ENCODE measurements at places on chromosomes 7 and 10.

- DNase-seq: peak; percentile 44
Measured at GRCh38 chr10:98045785-98046389, 15.5 kb upstream of the CRTAC1 start.

DNA sequence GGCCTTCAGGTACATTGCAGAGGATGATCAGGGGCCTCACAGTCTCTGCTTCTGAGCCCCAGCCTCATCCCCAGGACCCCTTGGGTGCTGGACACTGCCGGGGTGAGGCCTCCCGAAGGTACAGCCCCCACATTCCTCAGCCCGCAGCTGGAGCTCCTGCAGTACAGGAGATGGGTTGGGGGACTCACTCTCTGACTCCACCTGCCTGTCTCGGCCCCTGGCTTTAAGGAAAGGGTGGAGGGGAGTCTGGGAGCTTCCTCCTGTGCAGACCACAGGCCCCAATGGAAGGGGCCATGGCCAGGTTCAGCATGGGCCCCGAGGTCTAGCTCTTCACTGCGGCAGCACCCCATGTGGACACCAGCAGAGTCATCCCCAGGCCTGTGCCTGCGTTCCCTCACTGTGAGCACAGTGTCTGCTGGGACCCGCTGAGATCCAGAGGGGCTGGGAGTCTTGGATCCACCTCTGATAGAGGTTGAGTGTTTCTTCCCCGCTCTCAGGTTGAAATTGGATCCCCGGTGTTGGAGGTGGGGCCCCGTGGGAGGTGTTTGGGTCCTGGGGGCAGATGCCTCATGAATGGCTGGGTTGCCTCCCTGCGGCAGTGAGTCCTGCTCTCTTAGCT lies 99.9 kb downstream of the PRKAG2 start:
- no peak for DNase-seq

GRCh38 chr7:19079066-19079465 lies 38.4 kb downstream of the TWIST1 start:
- DNase-seq: no peak

DNA sequence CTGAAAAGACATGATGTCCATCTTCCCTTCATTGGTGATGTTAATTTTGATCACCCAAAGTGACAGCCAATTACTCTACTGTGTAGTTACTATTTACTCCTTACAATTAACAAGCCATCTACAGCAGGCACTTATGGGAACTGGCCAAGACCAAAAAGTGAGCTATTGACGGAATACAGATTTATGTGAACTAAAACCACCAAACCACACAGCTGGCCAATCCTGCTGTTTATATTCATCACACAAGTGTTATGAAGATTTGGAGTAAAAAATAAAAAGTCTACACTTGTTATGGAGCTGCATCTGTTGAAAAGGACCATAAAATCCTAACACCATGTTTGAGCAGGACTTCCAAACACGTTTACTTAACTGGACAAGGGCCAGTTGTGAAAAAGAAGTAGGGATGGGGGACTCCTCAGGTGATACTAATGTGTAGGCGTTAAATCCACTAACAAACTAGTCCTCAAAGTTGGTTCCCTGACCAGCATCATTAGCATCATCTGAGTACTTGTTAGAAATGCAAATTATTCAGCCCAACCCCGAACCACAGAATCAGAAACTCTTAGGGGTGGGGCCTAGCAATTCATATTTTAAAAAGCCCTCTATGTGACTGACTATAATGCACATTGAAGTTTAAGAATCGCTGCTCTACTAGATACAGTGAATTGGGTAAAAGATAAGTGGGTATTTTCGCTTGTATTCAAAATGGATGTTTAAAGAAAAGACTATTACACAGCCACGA lies 11.6 kb downstream of the MCMBP start:
- no peak for DNase-seq

DNA sequence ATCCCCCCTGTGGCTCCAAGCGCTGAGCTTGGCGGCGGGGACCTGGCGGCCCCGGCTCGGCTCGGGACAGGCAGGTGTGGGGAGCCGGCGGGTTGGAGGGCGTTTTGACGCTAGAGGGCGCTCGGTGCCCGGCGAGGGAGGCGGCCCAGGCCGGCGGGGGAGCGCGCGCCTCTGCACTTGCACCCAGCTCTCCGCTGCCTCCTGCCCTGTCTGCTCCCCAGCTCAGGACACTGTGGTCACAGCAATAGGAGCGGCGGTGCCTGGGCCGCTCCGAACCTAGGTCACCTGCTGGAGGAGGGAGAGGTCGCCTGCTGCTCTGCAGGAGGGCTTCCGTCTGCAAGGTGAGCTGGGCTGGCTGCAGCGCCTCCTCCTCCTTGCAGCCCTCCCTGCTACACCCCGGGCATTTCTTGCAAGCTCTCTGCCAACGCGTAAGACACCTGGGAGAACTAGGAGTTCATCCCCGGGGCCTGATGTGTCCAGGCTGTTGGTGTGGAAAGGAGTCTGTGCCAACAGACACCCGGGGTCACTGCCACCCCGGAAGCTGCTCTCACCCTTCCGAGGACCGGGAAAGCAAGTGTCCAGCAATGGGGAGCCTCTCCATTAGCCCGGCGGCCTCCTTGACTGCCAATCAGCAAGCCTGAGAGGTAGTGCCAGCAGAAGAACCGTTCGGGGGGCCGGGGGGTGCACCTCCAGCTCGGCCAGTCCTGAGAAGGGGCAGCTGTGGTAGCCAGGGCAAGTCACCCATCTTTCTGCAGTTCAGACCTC lies 620.4 kb downstream of the GALNT17 start:
- peak; percentile 10 for DNase-seq

DNA sequence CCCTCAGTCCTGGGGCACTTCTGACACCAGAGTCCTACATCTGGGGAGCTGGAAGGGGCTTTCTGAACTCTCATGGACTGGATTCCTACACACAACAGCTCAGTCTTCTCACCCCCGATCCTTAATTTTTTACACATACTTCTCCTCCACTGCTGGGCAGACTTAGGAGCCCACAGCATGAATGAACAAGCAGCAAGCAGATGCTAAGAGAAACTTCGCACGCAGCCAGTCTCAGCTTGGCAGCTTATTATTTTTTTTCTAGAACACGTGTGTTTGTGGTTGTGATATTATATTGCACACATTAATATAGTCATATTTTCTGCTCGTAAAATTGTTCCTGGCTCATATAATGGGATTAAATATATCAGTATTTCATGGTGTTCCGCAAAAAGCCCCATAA lies 50.9 kb upstream of the LOXL4 start:
- DNase-seq: no peak

GRCh38 chr10:16458166-16458955 lies 21.6 kb downstream of the PTER start:
- no peak for DNase-seq

DNA sequence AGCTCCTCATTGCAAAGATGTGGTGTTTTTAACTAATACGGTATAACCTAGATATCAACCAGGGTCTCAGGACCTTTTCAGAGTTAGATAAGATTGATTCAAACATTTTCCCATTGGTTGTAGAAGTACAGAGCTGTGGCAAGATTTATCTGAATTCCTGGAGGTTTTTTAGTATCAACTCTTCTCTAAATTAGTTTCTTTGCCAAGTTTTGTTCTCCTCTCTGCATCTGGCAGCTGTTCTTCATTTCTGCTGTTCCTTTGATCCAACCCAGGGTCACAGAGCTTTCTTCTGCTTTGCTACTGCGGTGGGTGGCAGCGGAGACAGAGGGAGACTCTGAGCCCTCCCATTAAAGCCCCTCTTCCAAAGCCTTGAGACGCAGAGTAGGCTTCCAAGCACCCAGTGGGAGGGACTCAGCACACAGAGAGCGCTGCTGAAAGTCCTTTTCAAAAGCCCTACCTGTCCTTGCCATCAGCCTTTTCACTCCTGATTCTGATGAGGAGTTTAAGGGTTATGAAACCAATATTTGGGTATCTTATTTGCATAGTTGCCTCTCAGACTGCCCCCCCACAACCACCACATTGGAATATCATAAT lies 146.3 kb upstream of the EEPD1 start:
- DNase-seq: no peak

- no peak for DNase-seq
Measured at GRCh38 chr7:113636727-113637421, 281.9 kb downstream of the PPP1R3A start.

DNA sequence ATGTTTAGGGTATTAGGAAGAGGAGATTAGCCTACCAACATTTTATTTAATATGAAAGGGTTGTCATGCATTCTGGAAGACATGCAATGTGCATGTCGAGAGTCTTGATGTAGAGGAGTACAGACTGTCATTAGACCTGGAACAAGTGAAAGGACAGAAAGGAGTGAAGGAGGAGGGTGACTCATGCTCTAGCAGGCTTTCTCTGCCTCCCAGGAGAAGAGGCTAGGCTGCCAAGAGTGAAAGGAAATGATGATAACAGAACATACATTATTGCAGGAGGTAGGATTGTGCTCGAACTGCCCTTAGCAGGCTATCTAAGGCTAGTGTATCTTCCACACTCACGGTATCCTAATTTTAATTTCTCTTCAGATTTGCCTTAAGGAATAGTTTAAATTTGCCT lies 228.8 kb downstream of the EXOC4 start:
- no peak for DNase-seq

GRCh38 chr7:49703337-49703736 lies 70.1 kb upstream of the VWC2 start:
- no peak for DNase-seq

GRCh38 chr10:93615576-93616235 lies 3.4 kb downstream of the PDE6C start:
- DNase-seq: no peak

DNA sequence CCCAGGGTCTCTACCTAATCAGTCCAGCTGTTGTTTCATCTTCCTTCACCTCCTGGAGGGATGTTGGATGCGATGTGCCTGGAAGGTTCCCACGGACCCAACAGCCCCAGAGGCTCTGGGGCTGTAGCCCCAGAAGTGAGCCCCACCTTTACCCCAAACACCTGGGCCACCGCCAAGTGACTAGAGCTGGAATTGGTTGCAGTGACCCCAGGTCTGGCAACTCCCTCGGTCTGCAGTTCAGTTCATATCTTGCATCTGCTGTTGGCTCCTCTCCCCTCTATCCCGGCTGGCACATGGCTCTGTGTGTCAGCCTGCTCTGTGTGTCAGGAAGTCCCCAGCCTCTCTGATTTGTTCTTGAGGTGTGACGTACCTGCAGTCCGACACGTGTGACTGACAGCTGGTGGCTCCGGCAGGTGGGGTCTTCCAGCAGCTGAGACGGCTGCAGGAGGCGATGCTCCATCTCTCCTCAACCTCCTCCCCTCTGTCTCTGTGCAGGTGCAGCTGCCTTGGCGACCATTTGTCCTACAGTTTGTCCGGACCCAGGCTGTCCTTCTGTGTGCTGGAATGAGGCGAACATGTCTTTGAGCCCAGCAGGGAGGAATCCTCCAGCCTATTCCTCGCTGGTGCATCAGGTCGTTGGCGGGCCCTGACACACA lies 38.6 kb downstream of the ELFN1 start:
- DNase-seq: no peak

- no peak for DNase-seq
Measured at GRCh38 chr10:101568054-101568745, 19.9 kb downstream of the POLL start.

DNA sequence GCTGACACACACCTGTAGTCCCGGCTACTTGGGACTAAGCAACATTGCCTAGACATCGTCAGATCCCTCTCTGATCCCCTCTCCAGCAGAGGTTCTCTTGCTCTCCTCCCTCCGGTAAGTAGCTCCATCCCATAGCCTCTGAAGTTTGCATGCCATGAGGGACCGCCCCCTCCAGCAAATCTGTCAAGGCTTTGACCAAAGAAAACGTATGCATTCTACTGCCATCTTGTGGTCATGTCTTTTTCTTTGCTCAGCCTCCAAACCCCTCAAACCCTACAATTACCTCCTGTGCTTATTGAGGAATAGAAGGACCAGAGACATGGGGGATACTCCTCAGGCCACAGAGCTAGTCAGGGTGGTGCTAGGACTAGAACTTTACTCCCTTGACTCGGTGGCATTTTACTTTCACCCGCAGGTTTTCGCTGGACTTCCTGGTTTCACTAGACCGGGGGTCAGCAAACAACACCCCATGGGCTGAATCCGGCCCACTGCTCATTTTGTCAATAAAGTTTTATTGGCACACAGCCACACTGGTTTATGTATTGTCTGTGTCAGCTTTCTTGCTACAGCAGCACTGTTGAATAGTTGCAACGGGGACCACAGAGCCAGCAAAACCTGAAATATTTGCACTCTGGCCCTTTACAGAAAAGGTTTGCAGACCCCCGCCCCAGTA lies 202.6 kb upstream of the FOXK1 start:
- DNase-seq: no peak

GRCh38 chr7:128284102-128284501 lies 43.0 kb downstream of the LEP start:
- no peak for DNase-seq

- no peak for DNase-seq
Measured at GRCh38 chr10:11401264-11402235, 209.9 kb downstream of the USP6NL start.

DNA sequence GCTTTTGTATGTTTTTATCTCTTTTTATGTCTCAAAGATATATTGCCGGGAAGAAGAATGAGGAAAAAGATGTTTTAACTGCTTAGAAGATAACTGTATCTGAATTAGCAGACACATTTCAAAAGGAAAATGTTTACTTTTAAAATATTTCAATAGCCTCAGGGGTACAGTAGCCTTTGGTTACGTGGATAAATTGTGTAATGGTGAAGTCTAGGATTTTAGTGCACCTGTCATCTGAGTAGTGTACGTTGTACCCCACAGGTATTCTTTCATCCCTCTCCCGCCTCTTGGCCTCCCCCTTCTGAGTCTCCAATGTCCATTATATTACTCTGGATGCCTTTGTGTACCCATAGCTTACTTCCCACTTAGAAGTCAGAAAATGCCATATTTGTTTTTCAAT lies 222.1 kb downstream of the FANK1 start:
- DNase-seq: no peak

DNA sequence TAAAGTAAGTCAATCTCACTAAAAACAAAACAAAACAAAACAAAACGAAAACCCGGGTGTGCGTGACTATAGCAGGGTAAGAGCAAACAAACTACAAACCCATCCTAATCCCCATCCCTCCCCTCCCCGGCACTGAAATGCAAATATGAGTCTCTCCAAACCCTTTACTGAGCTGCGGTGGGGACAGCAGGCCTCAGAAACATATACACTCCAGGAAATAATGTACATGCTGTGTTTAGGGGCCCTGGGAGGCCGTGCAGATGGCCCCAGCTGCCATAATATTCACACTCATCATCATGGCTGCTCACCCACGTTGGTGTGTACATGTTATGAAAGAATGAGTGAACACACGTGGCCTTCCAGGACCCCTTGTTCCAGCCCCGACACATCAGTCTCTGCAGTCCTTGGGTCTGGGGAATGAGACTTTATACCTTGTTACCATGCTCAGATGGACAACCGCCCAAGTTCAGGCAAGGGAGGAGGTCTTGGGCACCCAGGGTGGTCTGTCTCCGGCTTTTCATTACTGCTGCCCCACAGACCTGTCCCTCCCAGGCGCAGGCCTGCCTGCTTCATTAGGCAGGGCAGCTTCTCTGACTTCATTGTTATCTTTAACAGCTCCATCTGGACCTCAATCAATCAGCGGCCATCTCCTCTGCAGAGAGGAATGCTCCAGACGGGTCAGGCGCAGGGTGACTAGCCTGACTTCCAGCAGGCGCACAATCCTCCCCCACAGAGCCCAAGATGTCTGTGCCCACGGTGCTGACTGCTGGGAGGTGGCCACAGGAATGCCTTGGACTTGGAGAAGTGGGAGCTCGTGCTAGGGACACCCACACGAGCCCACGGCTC lies 20.6 kb downstream of the HSPA12A start:
- no peak for DNase-seq

GRCh38 chr7:92798517-92799249 lies 37.7 kb downstream of the CDK6 start:
- DNase-seq: no peak

Measured in CD4-positive, alpha-beta T cell treated with Interleukin-1 beta for 1 hour (primary cell).